ENCODE measurements at places on chromosomes 11 and 22.

- no peak for DNase-seq
Measured at GRCh38 chr11:67356387-67356863, 3.1 kb upstream of the POLD4 start.

GRCh38 chr11:69166218-69167115 is 10.7 kb downstream of the SMIM38 start:
- DNase-seq = peak; percentile 68

- DNase-seq = no peak
Measured at GRCh38 chr11:85825616-85826015, 14.7 kb upstream of the SYTL2 start.

GRCh38 chr11:116500947-116501602 is 271.7 kb downstream of the BUD13 start:
- no peak for DNase-seq

GRCh38 chr11:116857936-116858335 is 20.5 kb upstream of the APOA1 start:
- DNase-seq = no peak

DNA sequence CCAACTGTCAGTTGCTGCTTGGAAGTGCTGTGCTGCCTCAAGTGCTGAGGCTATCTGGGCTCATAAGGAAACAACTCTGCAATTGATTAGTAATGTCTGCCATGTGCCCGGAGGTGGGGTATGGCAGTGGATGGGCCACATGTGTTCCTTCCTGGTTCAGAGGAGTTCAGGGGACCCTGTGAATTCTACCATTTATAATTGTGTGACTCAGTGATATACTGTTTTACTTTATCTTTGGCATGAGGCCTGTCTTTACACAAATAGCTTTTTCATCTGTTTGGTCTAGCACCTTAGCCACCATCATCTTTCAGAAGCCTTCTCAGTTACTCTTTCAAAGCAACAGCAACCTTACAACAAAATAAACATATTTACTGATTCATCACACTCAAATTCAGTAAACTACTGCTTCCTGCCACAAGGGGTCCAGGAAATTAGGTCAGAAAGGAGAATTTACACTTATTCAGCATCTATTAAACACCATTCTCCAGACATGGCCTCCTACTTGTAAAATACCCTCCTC is 20.9 kb downstream of the DKK3 start:
- peak; percentile 32 for DNase-seq

DNA sequence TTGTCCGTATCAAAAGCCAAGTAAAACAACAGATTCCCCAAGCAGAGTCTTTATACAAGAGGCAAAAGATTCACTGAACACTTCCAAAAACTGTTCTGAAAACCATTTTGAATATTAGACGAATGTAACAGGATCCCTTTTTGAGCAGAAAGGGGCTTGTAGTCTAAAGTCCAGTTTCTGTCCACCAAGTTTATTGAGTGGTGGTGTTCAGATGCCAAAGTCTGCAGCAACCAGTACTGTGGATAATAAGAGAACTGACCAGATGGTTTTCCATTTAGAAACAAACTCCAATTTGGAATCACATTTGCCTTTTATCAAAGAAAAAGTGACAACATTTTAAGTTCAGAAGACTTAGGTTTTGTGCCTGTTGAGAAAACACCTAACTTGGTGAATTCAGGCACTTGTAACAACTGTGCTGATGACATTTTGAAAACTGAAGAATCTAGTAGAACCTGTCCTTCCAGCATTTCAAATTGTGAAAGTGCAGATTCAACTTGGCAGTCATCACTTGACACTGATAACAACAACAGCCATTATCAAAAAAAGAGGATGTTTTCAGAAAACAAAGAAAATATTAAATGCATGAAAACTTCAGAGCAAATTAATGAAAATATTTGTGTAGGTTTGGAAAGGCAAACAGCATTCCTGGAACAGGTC is 217.1 kb downstream of the CSNK2A3 start:
- no peak for DNase-seq

DNA sequence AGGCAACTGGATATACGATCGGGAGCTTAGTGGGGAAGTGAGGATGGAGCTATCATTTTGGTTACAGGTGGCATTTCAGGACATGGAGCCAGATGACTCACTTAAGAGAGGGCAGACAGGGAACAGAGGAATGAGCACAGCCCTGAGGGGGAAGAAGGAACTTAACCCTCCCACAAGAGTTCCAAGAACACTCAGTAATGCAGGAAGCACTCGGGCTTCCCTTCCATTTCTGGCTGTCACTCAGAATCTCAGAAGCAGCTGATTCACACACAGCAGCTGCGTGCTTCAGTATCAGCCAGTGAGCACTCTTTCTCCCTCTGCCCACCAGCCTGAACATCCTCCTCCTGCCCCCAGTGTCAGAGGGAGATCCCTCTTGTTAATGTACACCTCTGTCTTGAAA is 34.8 kb downstream of the EFCAB6 start:
- DNase-seq = no peak

DNA sequence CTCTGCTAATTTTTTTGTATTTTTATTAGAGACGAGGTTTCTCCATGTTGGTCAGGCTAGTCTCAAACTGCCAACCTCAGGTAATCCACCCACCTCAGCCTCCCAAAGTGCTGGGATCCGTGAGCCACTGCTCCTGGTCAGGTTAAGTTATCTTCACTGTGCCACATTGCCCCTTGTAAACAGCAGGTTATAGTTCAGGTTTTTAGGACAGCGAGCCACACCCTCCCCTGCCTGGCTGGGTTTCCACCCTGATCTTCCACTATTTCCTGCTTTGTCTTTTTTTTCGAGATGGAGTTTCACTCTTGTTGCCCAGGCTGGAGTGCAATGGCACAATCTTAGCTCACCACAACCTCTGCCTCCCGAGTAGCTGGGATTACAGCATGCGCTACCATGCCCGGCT is 16.1 kb downstream of the ACO2 start:
- DNase-seq = no peak

DNA sequence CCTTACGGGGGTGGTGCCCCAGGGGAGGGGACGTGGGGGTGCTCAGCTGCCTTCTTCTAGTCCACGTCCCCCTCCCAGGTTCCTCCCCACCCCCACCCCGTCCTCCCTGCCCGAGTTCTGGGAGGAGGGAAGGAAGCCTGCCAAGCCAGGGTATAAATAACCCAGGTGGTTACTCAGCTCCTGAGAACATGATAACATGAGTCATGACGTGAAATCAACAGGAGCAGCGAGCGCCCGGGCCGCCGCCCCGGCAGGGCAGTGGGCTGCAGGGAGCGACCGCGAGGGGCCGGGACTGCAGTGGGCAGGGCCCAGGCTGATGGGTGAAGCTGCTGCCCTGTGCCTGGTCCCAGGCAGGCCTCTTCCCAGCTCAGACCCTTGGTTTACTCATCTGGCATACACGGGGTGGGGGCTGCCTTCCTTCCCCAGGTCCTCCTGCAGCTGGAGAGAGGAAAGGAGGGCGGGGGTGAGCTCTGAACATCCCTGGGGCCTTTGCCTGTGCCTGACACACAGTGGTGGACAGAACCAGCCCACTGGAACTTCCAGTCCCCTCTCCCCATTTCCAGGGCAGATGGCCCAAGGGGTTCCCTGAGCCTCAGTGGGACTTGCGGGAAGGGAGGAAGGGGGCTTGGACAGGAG is 8.8 kb upstream of the PDGFB start:
- DNase-seq = peak; percentile 78

DNA sequence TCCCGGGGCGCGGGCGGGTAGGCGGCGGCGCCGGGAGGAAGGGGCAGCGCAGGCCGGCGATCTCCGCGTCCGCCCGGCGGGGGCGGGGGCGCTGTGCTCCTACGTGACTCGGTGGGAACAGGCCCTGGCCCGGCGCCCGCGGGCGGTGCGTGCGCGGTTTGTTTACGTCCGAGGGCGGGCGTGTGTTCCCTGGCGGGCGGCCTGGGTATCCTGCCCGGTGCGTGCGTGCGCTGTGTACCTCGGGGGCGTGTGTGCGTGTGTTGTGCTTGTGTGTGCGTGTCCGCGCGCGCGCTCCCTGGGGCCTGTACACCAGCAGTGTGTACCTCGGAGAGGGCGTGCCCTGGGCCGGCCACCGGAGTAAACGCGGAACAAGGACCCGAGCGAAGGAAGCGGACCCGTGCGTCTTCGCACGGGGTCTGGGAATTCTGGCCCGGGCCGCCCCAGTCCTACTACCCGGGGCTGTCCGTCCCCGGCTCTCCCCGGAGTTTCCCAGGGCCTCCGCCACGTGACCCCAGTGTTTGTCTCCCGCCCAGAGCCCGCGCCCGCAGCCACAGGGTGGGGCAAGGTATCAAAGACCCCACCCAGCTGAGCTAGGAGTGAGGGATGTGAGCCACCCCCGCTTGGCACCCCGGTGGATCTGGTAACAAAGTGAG is 769 bp downstream of the MAFF start:
- DNase-seq = peak; percentile 80
